NCI-H1694 (cell line): ENCODE measurements at places on chromosomes 2 and 18.

GRCh38 chr2:179186126-179186525 is 78.5 kb downstream of the SESTD1 start:
- no peak for DNase-seq

GRCh38 chr2:230582851-230583283 is 129.8 kb upstream of the CAB39 start:
- no peak for DNase-seq

GRCh38 chr18:10131460-10132395 is 217.9 kb downstream of the VAPA start:
- DNase-seq, result no peak

DNA sequence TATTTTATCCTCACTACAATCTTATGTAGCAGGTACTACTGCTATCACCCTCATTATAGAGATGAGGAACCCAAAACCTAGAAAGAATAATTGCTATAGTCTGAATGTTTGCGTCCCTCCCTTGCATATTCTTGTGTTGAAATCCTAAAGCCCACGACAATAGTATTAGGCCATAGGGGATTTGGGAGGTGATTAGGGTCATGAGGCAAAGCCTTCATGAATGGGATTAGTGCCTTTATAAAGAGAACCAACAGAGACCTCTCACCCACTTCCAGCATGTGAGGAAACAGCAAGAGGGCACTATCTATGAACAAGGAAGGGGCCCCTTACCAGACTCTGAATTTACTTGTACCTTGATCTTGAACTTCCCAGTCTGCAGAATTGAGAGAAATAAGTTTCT is 500.3 kb upstream of the FAM98A start:
- no peak for DNase-seq

GRCh38 chr18:31149351-31149750 is 13.3 kb downstream of the DSC1 start:
- no peak for DNase-seq

DNA sequence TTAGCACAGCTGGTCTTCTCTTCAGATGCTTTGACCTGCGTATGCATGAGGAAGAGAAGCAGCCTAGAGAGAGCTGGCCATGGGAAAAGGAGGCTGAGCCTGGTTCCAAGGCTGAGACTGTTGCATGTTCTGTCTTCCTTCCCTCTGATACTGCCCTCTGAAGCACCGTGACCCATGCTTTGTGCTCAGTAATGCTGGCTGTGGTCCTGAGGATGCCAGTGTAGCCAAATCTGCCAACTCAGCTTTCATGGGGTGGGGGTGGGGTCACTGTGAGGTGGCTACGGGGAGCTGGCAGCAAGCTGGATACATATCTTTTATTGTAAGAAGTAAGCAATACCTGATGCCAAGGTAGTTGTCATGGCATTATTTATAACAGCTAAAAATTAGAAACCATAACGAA is 41.5 kb downstream of the EPAS1 start:
- no peak for DNase-seq

GRCh38 chr18:44793685-44794084 is 113.0 kb downstream of the SETBP1 start:
- no peak for DNase-seq

- DNase-seq, result no peak
Observed at GRCh38 chr2:238459081-238459629, 32.4 kb downstream of the ASB1 start.

GRCh38 chr18:56851774-56852173 is 200.6 kb downstream of the WDR7 start:
- DNase-seq, result no peak

GRCh38 chr2:163735685-163736432 is at the start of gene FIGN:
TSS of gene FIGN (minus strand) at chr2:163736008. CDS start at chr2:163734927, 1,081 bp downstream.
- DNase-seq, result peak; percentile 45

GRCh38 chr2:157874348-157874747 is 1.8 kb downstream of the ACVR1 start:
- no peak for DNase-seq

- no peak for DNase-seq
Observed at GRCh38 chr2:100040906-100041305, 101.5 kb downstream of the AFF3 start.

DNA sequence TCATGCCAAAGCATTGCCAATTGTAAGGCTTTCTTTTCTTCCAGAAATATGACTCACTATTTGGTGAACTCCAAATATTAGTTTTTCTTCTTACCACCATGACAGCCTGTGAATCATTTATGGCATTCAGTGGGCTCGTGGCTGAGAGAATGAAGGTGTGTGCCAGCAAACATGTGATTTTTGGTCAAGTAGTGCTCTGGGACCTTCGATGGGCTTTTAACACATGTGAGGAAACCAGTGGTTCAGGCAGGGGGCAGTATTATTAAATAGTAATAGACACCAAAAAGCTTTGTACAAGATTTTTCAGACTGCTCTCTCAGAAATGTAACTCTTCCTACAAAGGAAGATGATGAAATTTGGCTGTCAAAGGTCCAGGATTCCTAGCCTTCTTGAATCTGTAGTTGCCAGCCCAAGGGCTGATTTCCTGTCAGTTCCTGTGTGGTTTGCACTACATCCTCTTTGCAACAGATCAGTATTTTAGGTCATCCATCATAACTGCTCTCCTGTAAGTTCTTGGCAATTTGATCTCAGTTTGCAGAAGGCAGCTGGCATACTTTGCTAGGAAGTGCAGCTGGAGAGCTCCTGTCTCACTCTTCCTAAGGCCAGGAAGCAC is 64.3 kb downstream of the BABAM2 start:
- peak; percentile 33 for DNase-seq

DNA sequence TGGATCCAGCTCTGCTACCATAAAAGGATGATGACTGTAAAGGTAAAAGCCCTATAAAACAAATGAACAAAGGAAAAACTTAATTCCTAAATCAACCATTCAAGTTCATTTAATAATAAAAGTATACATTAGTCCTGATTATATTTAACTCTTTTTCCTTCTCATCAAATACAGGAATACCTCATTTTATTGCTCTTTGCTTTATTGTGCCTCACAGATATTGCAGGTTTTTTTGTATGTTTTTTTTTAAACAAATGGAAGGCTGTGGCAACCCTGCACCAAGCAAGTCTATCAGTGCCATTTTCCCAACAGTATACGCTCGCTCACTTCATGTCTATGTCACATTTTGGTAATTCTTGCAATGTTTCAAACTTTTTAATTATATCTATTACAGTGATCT is 38.2 kb downstream of the USP37 start:
- no peak for DNase-seq

GRCh38 chr2:17643031-17643615 is 102.6 kb downstream of the VSNL1 start:
- no peak for DNase-seq

DNA sequence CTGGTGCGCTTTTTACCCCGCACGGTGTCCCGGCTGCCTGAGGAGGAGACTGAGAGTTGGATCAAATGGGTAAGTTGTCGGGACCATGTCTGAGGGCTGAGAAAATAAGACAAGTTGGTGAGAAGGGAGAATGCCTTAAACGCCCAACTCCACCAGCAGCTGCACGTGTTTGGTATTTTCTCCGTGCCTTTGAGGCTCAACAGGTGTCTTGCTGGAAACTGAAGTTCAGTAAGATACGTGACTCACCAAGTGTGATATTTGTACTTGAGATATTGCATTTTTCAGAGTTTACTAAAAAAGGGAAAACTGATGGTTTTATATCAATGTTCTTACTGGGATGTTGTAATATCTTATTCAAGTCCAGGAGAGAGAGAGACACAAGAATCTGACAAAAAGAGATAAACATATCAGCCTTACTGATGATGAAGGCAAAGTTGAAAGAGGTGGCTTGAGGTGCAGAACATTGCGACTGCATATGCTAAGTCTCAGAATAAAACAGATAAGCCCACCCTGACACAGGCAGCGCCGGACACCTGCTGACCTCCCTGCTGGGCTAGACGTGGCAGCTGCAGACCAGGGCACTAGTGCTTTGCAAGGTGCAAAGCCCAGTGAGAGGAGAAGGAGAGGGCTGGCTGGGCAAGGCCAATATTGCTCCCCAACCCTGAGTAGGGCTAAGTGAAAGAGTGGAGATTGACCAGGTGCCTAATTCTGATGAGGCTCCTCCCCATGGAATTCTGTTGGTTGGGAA is 33.1 kb downstream of the TRPM8 start:
- no peak for DNase-seq

- DNase-seq, result no peak
Observed at GRCh38 chr2:227788561-227789018, 25.1 kb upstream of the CCL20 start.

GRCh38 chr2:128405981-128406613 is 87.4 kb upstream of the HS6ST1 start:
- no peak for DNase-seq

- no peak for DNase-seq
Observed at GRCh38 chr2:105746177-105747080, 1.7 kb downstream of the NCK2 start.

DNA sequence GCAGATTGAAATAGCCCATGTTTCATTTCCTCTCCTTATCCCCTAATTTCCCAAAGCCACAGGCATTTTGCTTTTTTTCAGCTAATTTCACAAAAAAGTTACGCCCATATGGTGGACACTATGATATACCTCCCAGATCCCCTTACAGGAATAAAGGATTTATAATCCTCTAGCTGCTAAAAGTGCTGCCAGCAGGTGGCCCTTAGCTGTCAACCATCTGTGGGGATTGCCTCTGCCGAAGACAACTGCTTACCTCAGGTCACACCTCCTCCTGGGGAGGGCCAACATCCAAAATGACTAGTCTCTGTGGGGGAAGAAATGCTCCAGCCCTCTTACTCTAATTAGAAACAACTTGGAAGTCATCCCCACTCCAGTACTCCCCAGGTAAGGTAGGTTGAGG is 61.0 kb upstream of the EPB41L3 start:
- no peak for DNase-seq

GRCh38 chr2:55511508-55512124 is 7.9 kb upstream of the CFAP36 start:
- peak; percentile 71 for DNase-seq

- DNase-seq, result no peak
Observed at GRCh38 chr2:200435379-200435778, 74.5 kb downstream of the KCTD18 start.

GRCh38 chr2:85741833-85742455 is 11.8 kb upstream of the ATOH8 start:
- no peak for DNase-seq

GRCh38 chr2:110664135-110664534 is 13.7 kb downstream of the BUB1 start:
- DNase-seq, result no peak

DNA sequence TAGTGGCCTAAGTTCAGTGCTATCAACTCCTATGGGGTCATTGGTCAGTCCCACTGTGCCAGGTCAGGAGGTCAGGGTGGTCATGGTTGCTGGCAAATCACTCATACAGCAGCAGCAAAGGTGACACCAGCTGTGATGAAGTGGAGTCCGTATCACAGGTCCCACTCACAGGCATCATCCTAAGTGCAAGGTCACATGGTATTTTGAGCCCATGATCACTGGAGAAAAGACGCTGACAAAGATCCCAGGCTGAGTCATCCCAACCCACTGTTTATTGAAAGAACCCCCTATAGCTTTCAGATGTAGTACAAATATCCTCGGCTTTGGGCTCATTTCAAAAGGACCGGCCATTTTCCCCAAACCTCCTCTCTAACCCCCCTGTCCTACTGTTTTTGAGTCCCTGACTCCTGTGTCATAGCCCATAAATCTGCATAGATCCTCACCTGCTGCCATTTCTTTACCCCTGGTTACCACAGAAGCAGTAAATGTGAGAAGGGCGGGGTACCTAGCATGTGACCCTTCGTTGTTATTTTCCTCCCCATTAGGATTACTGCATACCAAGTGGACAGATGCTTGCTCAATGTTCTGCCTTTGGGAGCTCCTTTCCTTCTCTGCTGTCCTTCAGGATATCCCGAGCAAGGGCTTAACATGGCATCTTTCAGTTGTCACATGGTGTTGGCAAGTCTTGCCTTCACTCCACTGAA is 107.7 kb downstream of the COL6A3 start:
- DNase-seq, result no peak

- DNase-seq, result no peak
Observed at GRCh38 chr2:132757002-132757589, 87.1 kb upstream of the LYPD1 start.

GRCh38 chr2:173150087-173150486 is 74.4 kb downstream of the MAP3K20 start:
- DNase-seq, result no peak

GRCh38 chr2:224166654-224167053 is 127.6 kb upstream of the SERPINE2 start:
- DNase-seq, result no peak

DNA sequence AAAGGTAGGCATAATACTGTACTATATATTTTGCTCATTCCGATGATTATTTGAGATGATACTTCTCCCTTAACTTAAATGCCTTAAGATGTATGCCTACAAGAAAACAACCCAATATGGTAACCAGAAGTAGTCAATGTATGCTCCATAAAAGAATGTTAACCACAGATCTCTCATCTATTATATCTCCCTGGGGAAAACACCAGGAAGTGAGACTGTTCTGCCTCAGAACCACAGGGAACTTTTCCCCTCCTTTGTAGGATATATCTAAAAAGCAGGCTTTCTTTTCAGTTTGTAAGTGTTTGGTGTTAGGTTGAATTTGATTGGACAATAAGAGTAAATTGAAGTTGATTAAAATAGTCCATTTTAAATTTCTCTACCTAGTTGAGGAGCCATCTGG is 1160.5 kb upstream of the NXPH2 start:
- no peak for DNase-seq

DNA sequence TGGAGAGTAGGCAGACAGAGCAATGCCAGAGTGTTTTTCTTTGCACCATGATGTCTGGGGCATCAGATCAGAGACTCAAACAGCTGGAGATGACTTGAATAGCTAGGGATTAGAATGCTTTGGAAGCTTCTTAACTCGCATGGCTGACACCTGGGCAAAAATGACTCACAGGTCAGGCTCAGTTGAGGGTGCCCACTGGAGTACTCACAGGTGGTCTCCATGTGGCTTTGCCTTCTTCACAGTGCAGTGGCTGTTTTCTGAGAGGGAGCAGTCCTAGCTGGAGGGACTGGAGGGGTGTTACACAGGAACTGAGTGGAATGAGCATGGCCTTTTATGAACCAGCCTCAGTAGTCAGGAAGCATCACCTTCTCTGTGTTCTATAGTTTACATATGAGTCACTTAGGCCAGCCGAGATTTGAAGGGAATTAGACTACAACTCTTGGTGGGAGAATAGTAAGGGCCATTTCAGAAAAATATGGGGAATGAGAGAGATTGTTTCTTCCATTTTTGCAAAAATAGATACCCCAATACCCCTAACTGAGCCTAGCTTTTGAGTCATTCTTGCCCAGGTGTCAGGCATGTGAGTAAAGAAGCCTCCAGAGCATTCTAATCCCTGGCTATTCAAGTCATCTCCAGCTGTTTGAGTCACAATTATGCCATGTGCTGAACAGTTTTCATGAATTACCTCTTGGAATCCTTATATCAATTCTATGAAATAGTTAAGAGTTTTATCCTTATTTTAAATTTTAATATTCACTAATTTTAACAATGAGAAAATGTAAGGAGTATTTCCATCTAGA is 7.1 kb upstream of the PPP1R1C start:
- DNase-seq, result no peak

- peak; percentile 12 for DNase-seq
Observed at GRCh38 chr2:163191372-163191771, 352.8 kb upstream of the KCNH7 start.
